ENCODE measurements at places on chromosomes 6 and 20.

DNA sequence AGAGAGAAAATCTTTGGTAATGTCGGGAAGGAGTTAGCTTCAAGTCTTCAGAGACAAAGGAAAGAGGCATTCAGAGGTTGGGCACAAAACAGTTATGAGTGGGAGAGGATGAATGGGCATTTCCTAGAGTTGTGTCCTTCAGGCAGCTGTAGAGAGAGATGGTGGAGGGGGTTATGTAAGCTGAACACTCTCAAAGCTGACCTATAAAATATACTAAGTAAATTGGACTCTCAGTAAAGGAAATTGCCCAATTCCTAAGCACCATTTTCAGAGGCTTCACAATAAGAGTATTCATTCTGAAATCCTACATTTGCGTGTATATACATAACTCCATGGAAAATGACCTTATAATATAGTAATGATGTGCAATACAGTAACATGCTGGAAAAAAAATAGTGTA lies 161.2 kb downstream of the KCNQ5 start:
- DNase-seq, result no peak

DNA sequence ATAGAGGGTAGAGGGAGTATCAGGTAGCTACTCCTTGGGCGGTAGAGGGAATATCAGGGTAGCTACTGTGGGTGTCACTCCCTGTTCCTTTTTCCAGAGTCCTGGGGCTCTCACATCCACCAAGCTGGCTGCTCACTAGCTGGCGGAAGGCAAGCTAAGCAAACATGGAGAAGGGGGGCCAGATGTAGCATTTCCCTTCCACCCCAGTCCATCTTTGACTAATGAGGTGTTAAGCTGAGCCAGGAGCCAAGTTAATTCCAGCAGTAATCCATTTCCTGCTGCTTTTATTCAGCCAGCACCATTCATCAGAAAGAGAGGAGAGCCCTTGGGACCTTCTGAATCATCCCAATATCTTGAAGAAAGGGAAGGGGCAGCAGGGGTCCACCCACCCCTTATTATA lies 330.0 kb downstream of the ZFAND3 start:
- no peak for DNase-seq

DNA sequence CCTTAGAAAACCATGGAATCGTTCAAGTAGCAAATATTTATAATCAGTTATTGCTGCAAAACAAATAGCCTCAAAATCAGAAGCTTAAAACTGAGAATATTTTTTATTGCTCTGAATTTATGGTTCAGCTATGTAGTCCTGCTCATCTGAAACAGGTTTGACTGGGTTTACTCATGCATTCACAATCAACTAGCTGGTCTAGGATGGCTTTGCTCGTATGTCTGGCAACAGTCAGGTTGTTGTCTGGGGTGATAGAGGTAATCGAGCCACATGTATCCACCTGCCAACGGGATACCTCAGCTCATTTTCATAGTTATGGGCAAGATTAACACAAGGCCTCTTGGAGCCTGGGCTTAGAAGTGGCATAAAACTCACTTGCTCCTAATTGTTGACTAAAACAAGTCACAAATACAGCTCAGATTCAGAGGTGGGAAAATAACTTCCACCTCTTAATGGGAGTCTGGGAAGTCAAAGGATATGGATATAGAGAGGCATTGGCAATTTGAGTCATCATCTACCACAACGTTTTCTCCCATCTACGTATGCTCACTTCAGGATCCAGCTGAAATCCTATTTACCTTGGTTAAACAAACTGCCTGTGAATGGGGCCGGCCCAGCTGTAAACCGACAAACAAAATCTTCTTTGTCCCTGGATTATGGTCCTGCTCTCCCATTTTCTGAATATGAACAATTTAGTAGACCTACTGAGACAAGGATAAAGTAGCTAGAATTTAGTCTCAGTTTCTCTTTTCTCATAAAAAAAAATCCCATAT lies 54.5 kb upstream of the TENT5A start:
- DNase-seq, result no peak

DNA sequence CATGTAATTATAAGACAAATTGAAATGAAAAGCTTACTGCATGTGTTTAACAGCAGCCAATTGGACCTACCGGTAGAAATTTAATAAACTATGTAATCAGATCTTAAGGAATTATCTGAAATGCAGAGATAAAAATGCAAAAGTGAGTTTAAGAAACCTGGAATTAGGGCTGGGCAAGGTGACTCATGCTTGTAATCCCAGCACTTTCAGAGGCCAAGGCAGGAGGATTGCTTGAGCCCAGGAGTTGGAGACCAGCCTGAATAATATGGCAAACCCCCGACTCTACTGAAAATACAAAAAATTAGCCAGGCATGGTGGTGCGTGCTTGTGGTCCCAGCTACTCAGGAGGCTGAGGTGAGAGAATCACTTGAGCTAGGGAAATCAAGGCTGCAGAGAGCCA lies 74.1 kb downstream of the HFE start:
- no peak for DNase-seq
